GM12878 (cell line): ENCODE measurements at places on chromosomes 16 and 17. TPM values are rescaled to one million over a fixed set of nuclear protein-coding genes. Genes with fewer than 3 reads are reported as not detected.

GRCh38 chr17:6325741-6326140 lies 109.2 kb downstream of the AIPL1 start:
- H3K27me3 ChIP-seq, result no peaks in the 10 kb centered on the region; the same call in 1 of the 2 replicates
- no peaks in the 10 kb centered on the region for H3K4me1 ChIP-seq
- H3K36me3 ChIP-seq, result no peaks in the 10 kb centered on the region
- no peak overlapping the region for H3K4me3 ChIP-seq
- no peak overlapping the region for H3K27ac ChIP-seq

- no peak overlapping the region for H3K27ac ChIP-seq
- no peak overlapping the region for H3K4me3 ChIP-seq
- H3K36me3 ChIP-seq, result no peaks in the 10 kb centered on the region
- H3K27me3 ChIP-seq, result no peaks in the 10 kb centered on the region
- no peak for DNase-seq
These were observed 16.2 kb downstream of the SOCS3 start for GRCh38 chr17:78343543-78344201.

- no peak overlapping the region for H3K4me3 ChIP-seq
- H3K36me3 ChIP-seq, result no peaks in the 10 kb centered on the region
- no peaks in the 10 kb centered on the region for H3K4me1 ChIP-seq
These were observed 81.7 kb downstream of the IRX5 start for GRCh38 chr16:55012362-55012761.

DNA sequence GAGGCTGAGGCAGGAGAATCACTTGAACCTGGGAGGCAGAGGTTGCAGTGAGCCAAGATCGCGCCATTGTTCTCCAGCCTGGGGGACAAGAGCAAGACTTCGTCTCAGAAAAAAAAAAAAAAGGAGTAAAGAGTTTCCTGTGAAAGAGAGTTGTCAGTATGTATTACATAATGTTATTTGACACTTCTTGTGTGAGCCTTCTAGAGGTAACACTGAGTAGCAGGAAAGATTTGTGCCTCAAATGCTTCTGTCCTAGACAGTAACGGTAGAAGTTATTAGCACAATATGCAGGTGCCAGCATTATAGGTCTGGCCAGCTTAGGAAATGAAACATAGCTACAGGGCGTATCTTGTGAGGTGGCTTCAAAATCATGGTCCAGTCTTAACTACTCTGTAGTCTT lies 6.2 kb downstream of the RPS6KB1 start:
- H3K4me1 ChIP-seq, result no peaks in the 10 kb centered on the region
- DNase-seq, result no peak
- no peaks in the 10 kb centered on the region for H3K36me3 ChIP-seq
- no peak overlapping the region for H3K4me3 ChIP-seq
- no peak overlapping the region for H3K27ac ChIP-seq

DNA sequence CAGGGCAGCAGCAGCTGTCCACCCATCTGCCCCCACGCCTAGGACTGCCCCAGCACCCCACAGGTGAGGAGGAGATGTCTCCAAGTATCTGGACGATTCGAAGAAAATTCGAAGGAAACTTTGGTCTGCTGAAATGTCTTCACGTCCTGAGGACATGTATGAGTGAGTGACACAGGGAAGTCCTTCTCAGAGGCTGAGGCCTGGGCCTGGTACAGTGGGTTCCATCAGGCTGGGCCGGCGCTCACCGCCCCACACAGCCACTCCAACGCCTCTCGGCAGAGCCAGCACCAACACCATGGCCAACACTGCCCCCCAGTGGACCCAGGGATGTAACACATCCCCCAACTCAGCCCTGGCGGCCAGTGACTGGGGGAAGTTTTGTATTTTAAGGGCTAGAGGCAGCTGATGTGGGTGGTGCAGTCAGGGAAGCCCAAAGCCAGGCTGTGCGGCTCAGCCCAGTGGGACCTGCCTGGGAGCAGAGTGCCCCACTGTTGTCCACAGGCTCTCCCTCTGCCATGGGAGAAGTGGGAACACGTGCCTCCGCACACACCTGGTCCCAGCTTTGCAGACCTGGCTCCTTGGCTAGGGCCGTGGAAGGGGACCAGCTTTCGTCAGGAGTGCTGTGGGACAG lies 55.8 kb upstream of the FASN start:
- no peaks in the 10 kb centered on the region for H3K36me3 ChIP-seq
- no peak for DNase-seq
- no peak overlapping the region for H3K27ac ChIP-seq
- H3K27me3 ChIP-seq, result no peaks in the 10 kb centered on the region

DNA sequence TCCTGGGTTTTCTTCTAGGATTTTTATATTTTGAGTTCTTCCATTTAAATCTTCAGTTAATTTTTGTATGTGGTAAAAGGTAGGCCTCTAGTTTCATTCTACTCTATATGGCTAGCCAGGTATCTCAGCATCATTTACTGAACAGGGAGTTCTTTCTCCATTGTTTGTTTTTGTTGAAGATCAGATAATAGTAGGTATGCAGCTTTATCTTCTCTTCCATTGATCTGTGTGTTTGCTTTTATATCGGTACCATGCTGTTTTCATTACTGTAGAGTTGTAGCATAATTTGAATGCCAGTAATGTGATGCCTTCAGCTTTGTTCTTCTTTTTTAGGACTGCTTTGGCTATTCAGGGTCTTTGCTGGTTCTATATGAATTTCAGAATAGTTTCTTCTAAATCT lies 77.3 kb downstream of the USP22 start:
- no peak overlapping the region for H3K4me3 ChIP-seq
- peaks cover 20% of the 10 kb centered on the region for H3K4me1 ChIP-seq
- no peaks in the 10 kb centered on the region for H3K36me3 ChIP-seq
- DNase-seq, result no peak
- H3K27me3 ChIP-seq, result no peaks in the 10 kb centered on the region; the same call in 1 of the 2 replicates

DNA sequence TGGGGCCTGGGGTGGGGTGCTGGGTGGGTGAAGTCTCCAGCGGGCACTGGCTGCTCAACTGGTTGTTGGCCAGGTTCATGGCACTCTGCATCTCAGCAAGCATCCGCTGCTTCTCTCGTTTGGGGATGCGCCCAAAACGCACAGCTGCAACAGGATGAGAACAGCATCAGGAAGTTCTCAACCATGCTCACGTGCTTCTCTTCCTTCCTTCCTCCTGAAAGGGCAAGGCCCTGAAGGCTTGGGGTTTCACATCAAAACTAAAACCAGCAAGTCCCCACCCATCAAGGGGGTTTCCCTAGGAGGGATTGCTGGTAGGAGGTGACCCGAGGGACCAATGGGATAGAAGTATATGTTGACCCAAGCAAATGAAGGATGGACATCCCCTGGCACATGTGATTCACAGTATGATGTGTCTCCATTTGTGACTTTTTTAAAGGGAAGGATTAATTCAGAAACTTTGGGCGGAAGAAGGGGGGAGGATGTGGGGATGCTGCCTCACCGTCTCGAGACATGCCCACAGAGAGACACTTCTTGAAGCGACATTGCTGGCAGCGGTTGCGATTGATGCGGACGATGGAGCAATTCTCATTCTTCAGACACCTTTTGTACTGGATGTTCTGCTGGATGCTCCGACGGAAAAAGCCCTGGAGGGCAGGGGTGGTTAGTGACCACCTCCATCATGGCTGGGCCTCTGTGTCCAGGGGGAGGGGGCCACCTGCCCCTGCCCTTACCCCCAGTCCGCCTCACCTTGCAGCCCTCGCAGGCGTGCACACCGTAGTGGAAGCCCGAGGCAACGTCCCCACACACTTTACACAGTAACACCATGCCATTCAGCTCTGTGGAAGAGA lies 4.2 kb downstream of the NR1D1 start:
- H3K36me3 ChIP-seq, result peaks cover 6% of the 10 kb centered on the region
- H3K4me1 ChIP-seq, result peaks cover 47% of the 10 kb centered on the region
- peak overlapping the region; percentile 83 for H3K27ac ChIP-seq
- peak overlapping the region; percentile 61 for H3K4me3 ChIP-seq
- DNase-seq, result peak; percentile 99
- H3K27me3 ChIP-seq, result no peaks in the 10 kb centered on the region

GRCh38 chr16:28821874-28822519 lies 802 bp upstream of the ATXN2L start:
- peaks cover 8% of the 10 kb centered on the region; the same call in 1 of the 2 replicates for H3K4me1 ChIP-seq
- H3K27ac ChIP-seq, result peak overlapping the region; percentile 97
- peaks cover 16% of the 10 kb centered on the region for H3K36me3 ChIP-seq
- peak overlapping the region; percentile 79 for H3K4me3 ChIP-seq
- DNase-seq, result no peak
- H3K27me3 ChIP-seq, result no peaks in the 10 kb centered on the region

GRCh38 chr17:34339138-34339770 lies 17.0 kb upstream of the CCL13 start:
- H3K27ac ChIP-seq, result no peak overlapping the region
- H3K36me3 ChIP-seq, result no peaks in the 10 kb centered on the region
- no peak for DNase-seq
- no peaks in the 10 kb centered on the region for H3K4me1 ChIP-seq
- H3K27me3 ChIP-seq, result no peaks in the 10 kb centered on the region

DNA sequence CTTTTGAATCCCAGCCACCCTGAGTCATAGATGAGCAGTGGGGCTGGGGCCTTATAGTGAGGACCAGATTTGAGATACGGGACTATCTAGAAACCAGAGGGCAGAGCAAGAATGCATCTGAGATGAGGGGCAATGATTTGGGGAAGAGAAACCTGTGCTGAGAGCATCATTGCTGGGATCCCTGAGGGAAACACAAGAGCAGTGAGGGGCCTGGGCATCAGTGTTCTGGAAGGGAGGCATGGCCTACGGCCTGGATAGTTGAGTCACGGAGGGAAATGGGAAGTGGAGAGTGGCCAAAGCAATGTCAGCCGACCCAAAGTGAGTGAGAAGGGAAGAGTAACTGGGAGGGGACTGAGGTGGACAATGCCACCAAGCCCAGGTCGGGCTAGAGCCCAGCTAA lies 5.2 kb downstream of the CAMTA2 start:
- peaks cover 17% of the 10 kb centered on the region for H3K4me1 ChIP-seq
- H3K27me3 ChIP-seq, result no peaks in the 10 kb centered on the region
- DNase-seq, result no peak
- peaks cover 16% of the 10 kb centered on the region; the same call in 1 of the 2 replicates for H3K36me3 ChIP-seq

DNA sequence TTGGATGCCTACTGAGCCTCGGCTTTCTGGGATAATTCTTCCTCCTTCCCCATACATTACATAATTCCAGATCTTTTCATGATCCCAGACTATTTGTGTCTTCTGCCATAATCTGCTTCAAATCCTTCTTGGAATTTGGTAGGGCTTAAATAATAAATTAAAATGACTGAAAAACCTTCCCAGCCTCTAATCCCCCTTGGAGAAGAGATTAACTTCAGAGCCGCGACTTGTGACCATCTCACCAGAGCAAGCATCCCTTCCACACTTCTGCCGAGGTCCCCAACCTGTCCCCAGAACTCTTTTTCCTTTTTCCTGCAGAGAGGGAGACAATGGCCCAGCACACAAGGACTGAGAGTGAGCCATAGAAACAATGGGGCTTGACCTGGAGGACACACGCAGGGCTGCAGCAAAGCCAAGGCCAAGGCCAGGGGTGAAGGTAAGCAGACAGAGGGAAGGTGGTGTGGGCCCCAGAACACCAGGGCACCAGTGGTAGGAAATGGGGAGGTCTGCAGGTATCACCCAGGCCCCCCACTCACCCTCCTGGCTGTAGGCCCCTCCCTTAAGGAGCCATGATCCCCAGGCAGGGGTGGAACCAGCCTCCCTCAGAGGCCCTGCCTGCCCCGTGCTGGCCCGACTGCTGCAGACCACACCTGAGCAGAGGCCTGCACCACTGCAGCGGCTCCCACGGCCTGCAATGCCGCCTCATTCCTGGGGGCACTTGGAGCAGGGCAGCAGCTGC lies 9.6 kb upstream of the BCAR1 start:
- no peak overlapping the region for H3K27ac ChIP-seq
- H3K4me1 ChIP-seq, result peaks cover 10% of the 10 kb centered on the region
- no peaks in the 10 kb centered on the region for H3K36me3 ChIP-seq
- no peaks in the 10 kb centered on the region for H3K27me3 ChIP-seq
- no peak for DNase-seq
- H3K4me3 ChIP-seq, result no peak overlapping the region

- DNase-seq, result no peak
- H3K36me3 ChIP-seq, result no peaks in the 10 kb centered on the region
- no peaks in the 10 kb centered on the region for H3K27me3 ChIP-seq
- no peak overlapping the region for H3K27ac ChIP-seq
- peaks cover 13% of the 10 kb centered on the region for H3K4me1 ChIP-seq
These were observed 7.3 kb upstream of the KDM8 start for GRCh38 chr16:27195941-27196595.

DNA sequence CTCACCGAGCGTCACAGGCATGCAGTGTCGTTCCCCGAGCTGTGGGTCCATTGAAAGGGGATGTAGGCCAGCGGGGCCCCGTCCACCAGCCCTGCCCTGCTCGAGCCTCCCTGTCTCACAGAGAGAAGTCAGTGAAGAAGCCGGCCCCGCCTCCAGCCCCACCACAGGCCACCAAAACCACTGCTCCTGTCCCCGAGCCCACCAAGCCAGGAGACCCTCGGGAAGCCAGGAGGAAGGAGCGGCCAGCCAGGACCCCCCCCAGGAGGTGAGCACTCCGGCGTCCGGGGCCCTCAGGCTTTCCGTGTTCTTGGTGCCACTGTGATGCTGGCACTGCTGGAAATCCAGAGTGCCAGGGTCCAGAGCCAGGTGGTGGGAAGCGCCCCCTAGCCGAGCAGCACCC lies 13.9 kb upstream of the IL17C start:
- H3K36me3 ChIP-seq, result peaks cover 13% of the 10 kb centered on the region; the same call in 1 of the 2 replicates
- H3K27ac ChIP-seq, result no peak overlapping the region
- no peak overlapping the region for H3K4me3 ChIP-seq
- H3K4me1 ChIP-seq, result no peaks in the 10 kb centered on the region

- no peak overlapping the region for H3K27ac ChIP-seq
- peaks cover 9% of the 10 kb centered on the region for H3K27me3 ChIP-seq
- H3K4me3 ChIP-seq, result no peak overlapping the region
- no peaks in the 10 kb centered on the region for H3K4me1 ChIP-seq
- no peaks in the 10 kb centered on the region for H3K36me3 ChIP-seq
These were observed 892 bp downstream of the RBFOX3 start for GRCh38 chr17:79609673-79610645.

The CRLF3 gene
- total RNA-seq, result 22.0 and 23.4 TPM in 2 replicates

The WFDC1 gene
- total RNA-seq, result not detected in 2 replicates

The SSH2 gene
- total RNA-seq, result 45.1 and 49.8 TPM in 2 replicates

The MPV17L gene
- total RNA-seq, result 0.05 and 0.13 TPM in 2 replicates

The KRTAP1-1 gene
- not detected in 2 replicates for total RNA-seq
